ENCODE measurements at places on chromosomes 7 and 10.
A peak's percentile ranks its signal among the peaks of the same experiment; 100 is the strongest.

- H3K27ac ChIP-seq: no peak overlapping the region
- H3K27me3 ChIP-seq: peaks cover 4% of the 10 kb centered on the region
- H3K36me3 ChIP-seq: no peaks in the 10 kb centered on the region
- H3K4me1 ChIP-seq: no peaks in the 10 kb centered on the region
Measured at GRCh38 chr10:131744346-131744745, 156.5 kb upstream of the PPP2R2D start.

DNA sequence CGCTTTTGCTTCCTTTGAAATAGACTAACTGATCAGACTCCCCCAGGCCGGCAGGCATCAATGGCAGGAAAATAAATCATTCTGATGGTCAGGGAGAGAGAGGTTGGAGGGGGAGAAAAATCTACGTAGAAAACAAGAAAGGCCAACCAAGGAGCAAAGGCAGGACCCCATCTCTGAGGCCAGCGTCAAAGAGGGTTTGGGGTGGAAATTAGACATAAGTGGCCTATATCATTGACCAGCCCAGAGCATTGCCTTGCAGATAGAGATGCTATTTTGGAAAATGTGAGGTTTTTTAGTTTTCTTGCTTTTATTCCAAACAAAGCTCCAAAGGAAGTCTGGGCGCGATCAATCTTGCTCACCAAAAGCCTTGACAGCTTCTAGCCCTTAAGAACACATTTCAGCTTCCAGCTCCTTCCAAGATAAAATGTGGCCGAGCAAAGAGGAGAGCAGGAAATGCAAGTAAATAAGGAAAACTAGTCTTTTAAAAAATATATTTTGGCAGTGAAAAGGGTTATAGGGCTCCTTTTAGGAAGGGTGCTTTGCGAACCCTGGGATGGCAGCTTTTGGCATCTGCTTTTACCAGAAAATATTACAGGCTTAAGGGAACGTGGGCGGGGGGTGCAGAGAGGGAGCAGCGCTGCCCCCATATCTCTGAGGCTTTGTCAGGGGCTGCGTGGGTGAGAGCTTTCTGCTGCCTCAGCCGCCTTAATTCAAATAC is 2.0 kb upstream of the HOXA2 start:
- H3K27ac ChIP-seq: peak overlapping the region; percentile 91
- H3K4me1 ChIP-seq: peaks cover 36% of the 10 kb centered on the region
- no peaks in the 10 kb centered on the region for H3K36me3 ChIP-seq
- DNase-seq: no peak
- H3K27me3 ChIP-seq: no peaks in the 10 kb centered on the region
- no peak overlapping the region for H3K4me3 ChIP-seq

DNA sequence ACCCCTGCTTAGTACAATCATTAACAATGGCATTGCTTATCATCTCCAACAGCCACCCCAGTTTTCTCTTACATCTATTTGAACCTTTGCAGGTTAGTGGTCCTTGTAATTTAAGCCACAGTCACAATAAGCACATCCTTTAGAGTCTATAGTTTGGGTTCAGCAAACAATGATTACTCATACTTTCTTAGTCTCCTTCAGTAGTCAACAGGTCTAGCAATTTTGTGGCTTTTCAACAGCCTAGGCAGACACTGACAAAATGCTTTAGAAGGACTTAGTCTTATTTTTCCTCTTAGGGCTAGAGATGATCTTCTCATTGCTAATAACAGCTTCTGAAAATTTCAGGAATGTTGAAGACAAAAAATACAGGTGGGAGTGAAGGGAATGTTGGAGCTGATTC is 32.3 kb upstream of the FAM204A start:
- no peak overlapping the region for H3K4me3 ChIP-seq
- no peaks in the 10 kb centered on the region for H3K4me1 ChIP-seq
- no peaks in the 10 kb centered on the region for H3K36me3 ChIP-seq
- H3K27me3 ChIP-seq: no peaks in the 10 kb centered on the region

DNA sequence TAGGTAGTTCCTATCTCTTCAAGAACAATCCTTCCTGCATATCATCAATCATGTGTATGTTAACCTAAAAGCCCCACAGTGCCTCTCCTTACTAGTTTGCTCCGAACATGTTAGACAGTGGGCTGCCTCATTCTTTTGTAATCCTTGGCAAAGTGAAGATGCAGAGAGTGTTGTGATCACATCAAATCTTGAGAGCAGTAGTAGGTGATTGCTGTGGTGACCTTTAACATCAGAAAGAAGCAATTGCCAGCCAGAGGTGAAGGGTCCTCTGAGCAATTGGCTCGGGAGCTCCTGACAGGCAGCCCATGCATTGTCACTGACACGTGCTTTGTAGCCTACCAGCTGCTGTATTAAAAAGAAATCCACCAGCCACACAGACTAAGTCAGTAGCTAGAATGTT is 19.6 kb upstream of the GSTK1 start:
- no peaks in the 10 kb centered on the region for H3K27me3 ChIP-seq
- no peak for DNase-seq

DNA sequence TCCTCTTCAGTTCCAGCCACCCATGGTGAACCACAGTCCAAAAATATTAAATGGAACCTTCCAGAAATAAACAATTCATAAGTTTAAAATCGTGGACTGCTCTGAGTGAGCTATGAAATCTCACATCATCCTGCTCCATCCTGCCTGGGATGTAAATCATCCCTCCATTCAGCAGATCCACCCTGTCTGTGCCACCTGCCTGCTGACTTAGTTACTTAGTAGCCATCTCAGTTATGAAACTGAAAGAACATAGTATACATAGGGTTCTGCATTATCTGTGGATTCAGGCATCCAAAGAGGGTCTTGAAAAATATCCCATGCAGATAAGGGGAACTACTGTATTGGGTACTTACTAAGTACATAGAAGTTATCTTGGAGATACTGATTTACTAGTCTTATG is 89.0 kb downstream of the ST8SIA6 start:
- no peaks in the 10 kb centered on the region for H3K4me1 ChIP-seq
- no peak for DNase-seq
- no peak overlapping the region for H3K27ac ChIP-seq
- H3K4me3 ChIP-seq: no peak overlapping the region

DNA sequence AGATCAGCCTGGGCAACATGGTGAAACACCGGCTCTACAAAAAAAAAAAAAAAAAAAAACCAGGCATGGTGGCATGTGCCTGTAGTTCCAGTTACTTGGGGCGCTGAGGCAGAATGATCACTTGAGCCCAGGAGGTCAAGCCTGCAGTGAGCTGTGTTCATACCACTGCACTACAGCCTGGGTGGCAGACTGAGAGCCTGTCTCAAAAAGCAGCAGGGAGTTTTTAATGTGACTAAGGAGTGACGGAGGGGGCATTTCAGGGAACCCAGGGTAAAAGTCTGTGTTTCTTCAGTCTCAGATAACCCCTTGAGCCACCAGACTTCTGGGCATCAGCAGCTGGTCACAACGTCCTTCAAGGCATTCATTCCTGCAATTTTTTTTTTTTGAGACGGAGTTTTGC is 2.2 kb upstream of the C10orf95 start:
- H3K27ac ChIP-seq: peak overlapping the region; percentile 22
- H3K36me3 ChIP-seq: no peaks in the 10 kb centered on the region
- no peak for DNase-seq
- peaks cover 6% of the 10 kb centered on the region for H3K4me1 ChIP-seq
- no peak overlapping the region for H3K4me3 ChIP-seq

DNA sequence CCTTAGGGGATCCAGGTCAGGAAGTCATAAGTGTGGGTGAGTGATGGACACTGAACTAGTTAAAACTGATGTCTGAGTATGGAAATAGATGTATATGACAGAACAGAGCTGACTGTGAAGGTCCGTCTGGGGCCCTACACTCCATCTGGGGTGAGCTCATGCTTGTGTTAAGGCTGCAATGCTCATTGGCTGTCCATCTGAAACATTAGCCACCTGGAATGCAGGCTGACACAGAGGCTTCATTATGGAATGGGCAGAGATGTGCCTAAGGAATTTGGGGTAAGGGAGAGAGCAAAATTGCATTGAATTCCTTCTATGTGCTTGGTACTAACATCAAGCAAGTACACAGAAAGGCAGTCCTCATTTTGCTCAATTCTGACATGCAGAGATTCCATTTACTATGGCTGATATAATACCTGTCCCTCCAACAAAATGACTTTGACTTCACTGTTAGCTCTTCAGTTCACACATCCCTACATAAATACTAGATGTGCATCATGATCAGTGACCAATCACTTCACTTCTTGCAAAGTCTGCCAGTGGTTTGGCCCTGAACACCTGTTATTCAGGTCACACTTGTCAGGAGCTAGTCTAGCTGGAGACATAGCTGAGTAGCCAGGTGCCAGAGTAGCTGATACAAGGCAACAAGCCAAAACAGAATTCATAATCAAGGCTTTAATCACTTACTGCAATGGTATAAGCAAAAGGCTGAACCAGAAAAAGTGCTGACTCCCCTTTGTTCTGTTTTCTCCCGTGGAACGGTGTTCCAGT is 128.9 kb upstream of the VWC2 start:
- H3K4me3 ChIP-seq: no peak overlapping the region
- no peaks in the 10 kb centered on the region for H3K27me3 ChIP-seq
- no peak overlapping the region for H3K27ac ChIP-seq
- no peaks in the 10 kb centered on the region for H3K36me3 ChIP-seq
- no peaks in the 10 kb centered on the region for H3K4me1 ChIP-seq
- no peak for DNase-seq

DNA sequence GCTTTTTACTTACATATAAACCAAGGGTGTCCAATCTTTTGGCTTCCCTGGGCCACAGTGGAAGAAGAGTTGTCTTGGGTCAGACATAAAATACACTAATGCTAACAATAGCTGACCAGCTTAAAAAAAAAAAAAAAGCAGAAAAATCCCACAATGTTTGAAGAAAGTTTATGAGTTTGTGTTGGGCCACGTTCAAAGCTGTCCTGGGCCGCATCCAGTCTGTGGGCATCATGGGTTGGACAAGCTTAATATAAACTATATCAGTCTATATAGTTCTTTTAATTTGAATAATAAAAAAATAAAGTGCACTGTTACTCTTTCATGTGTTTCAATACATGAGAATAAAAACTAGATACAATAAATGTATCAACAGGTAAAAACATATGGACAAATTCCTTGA is 179.9 kb downstream of the DNAJC1 start:
- no peak for DNase-seq
- no peak overlapping the region for H3K27ac ChIP-seq
- no peak overlapping the region for H3K4me3 ChIP-seq

DNA sequence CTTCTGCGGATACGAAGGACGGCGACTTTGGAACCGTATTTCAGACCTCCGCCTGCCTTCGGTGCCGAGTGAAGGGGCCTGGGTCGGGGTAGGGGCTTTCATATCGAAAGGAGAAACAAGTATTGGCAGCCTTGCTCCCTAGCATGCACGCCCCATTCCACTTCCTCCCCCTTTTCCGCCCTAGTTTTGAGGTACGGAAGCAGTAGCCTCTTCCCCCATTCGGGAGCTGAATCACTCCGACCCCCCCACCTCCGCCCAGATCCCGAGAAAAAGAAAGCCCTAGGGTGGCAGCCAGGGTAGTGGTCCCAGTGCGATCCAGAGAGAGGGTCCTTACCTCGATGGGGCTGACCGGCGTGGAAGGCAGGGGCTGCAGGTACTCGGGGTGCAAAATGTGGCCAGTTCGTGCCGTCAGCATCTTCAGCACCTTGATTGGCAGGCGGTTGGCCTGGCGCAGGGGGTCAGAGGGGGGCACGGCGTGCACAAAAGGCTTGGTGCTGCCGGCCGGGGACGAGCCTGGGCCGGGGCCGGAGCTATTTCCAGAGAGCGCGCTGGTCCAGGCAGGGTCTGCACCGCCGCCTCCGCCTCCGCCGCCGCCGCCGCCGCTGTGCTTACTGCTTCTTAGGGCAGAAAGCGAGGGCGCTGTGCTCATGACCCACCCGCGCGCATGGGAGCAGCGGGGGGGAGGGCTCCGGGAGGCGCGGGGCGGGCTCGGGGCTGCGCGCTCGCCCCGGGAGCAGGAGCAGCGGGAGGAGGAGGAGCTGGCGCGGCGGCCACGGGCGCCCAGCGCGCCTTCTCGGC is 594 bp downstream of the ZNF503 start:
- DNase-seq: peak; percentile 60
- peak overlapping the region; percentile 95 for H3K27ac ChIP-seq
- no peaks in the 10 kb centered on the region for H3K4me1 ChIP-seq
- peaks cover 24% of the 10 kb centered on the region for H3K27me3 ChIP-seq
- H3K4me3 ChIP-seq: peak overlapping the region; percentile 78
